ENCODE measurements at places on chromosomes 6 and 20.

DNA sequence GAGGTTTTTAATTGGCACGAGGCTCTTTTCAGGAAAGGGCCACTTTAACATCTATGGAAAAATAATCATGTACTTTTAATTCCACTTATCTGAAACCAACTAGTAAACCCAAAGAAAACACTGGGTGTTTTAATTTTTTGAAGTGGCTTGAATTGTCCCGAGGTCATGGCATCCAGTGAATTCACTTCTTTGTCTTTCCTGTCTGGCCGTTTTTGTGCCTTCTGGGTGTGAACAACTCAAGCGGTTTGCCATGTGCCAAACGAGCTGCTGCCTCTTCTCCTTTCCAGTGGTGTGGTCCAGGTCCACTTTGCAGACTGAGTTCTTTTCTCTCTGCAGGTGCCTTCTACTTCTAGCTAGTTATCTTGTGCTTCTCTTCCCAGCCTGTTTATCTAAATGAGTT, 117.5 kb downstream of the PLCB4 start:
- DNase-seq: no peak

- no peak for DNase-seq
Measured at GRCh38 chr20:63052571-63053431, 46.0 kb upstream of the BHLHE23 start.

DNA sequence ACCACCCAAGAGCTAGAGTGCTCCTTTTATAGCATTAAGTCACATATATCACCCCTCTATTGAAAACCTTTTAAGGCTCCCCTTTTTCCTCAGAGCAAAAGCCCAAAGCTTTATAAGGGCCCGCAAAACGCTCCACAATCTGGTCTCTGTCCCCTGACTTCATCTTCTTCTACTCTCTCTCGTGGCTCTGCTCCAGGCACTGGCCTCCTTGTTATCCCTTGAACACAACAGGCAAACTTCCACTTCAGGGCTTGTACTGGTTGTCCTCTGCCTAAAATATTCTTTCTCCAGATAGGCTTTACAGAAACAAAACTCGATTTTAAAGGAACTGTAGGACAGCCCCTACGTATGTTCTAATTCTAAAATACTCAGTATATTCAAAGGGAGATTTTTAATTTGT, 44.0 kb upstream of the SPDEF start:
- no peak for DNase-seq

DNA sequence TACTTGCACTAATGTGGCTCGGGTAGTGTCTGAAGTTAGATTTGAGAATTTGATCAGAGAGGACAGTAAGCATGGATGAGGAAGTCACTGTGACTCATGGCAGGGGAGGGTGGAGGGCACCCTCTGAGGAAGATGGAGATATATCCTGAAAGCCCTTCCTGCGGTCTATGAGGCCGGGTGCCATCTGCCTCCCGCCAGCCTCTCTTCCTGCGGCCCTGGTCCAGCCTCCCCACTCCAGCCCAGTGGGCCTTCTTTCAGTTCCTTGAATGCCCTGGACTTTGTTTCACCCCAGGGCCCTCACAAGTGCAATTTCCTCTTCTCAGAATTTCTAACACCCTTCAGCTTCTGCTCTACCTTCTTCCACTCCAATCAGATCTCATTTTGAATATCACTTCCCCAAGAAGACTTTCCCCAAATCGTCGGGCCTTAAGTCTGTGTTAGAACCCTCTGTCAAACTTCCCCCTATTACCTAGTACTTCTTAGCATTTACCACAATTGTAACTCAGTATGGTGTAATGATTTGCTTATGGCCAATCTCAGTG, 20.2 kb upstream of the TNFAIP3 start:
- DNase-seq: no peak

DNA sequence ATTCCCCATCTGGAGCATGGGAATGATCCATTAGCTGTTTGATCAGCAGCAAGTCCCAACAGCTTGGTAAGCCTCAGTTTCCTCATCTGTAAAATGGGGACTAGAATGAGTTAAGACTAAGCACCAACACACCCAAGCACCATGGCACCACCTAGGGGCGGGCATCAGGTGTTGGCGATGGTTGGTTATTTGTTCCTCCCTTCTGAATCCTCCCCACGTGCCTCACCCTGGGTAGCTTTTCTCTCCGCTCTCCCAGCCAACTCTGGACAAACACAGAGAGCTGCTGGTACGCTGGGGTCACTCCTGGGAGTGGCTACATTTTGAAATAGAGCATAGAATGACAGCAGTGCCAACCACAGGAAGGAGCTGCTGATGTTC, 13.3 kb upstream of the ITPR3 start:
- DNase-seq: no peak

DNA sequence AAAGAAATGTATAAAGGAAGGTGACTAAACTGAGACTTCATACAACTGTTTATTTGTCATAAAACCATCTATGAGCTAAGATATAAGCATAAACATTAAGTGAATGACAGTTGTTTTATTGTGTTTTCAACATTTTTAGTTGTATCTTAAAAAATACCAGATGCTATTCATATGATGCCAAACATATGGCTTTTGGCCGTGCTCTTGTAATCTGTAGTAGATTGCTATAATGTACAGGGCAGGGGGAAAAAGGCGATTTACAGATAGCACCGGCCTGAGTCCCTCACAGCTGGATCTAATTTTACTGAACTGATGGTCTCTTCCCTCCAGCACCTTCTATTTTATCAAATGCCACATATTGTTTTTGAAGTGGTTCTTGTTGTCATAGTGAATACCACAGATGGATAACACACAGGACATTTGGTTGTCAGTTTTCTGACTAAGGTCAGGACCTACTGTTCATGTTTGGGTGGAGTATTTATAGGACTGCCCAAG, 48.2 kb downstream of the CENPW start:
- no peak for DNase-seq

DNA sequence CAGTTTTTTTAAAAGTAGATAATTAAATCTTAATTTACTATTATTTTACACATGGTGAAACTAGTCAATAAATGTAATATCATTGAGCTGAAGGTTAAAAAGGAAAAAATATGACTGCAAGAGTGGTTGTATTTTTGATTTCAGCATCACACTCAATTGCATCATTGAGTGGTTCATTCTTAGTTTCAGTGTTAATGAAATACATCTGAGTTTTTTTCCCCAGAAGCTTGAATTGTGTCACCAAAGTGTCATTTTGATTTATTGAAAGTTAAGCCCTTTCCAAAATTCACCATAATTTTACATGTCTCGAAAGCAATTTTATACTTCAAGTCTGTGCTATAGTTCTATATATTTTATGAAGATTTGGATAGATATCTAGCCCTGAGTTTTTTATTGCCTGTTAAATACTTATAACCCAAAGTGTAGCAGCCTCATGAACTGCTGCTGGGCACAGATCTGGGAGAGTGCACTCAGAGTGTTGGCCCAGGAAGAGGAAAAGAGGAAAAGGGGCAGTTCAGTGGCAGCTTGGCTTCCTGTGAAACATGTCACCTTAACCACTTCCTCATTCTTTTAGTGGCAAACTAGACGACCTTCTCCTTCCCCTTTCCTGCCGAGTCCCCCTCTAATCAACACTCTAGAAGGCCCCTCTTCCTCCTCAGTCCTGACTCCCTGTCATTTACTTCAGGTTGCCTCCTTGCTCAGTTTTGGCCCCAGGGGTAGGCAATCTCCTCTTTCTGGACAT, 140.7 kb downstream of the ESR1 start:
- DNase-seq: no peak

- no peak for DNase-seq
Measured at GRCh38 chr6:100412872-100413271, 51.8 kb downstream of the SIM1 start.
